ENCODE measurements at places on chromosomes 5 and 9.

GRCh38 chr5:30604648-30605262, 588.7 kb upstream of the CDH6 start:
- DNase-seq = no peak

GRCh38 chr9:111662576-111663300, 1.3 kb downstream of the GNG10 start:
- no peak for DNase-seq

- no peak for DNase-seq
These were observed 262.9 kb downstream of the SEMA5A start for GRCh38 chr5:9283021-9283420.

DNA sequence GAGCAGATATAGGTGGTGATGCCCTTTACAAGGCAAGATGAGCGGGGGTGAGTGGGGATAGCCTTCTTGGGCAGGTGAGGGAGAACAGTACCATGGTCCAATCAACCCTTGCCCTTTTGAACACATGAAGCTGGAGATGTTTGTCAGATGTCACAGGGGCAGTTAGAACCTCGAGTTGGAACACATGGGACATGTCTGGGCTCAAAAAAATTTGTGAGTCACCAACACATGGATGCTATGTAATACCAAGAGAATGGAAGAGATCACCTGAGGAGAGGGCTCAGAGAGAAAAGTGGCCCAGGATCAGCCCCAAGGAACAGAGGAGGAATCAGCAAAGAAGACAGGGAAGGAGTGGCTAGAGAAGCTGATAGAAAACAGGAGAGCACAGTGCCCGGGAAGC, 4.7 kb downstream of the PHYKPL start:
- DNase-seq = no peak

DNA sequence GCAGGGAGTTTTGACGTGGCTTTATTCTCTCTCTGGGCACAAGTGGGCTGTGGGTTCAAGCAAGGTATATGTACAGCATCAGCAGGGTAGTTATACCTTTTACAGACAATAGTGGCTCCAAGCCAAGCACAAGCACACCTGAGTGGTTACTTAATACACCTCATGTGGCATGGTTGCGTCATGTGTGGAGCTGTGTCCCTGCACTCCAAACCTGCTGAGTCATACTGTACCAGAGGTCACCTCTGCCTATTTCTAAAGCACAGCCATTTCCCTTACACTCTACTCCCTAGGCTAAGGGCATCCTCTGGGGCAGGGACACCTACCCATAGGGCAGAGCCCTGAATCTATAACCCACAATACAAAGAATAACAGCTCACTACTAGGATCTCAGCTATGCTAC, 147.3 kb downstream of the OSTF1 start:
- DNase-seq = no peak

- no peak for DNase-seq
These were observed 92.7 kb downstream of the TMC1 start for GRCh38 chr9:72614067-72614466.
